ENCODE measurements at places on chromosomes 7 and 10.

- H3K27me3 ChIP-seq, result no peaks in the 10 kb centered on the region
- no peaks in the 10 kb centered on the region for H3K4me1 ChIP-seq
- no peak overlapping the region for H3K4me3 ChIP-seq
- no peak overlapping the region for H3K27ac ChIP-seq
- H3K36me3 ChIP-seq, result no peaks in the 10 kb centered on the region
- no peak for DNase-seq
These were observed 567.8 kb upstream of the NRG3 start for GRCh38 chr10:81306971-81307782.

GRCh38 chr10:6409971-6410643, 170.0 kb downstream of the PRKCQ start:
- H3K36me3 ChIP-seq, result no peaks in the 10 kb centered on the region
- no peak for DNase-seq
- H3K4me1 ChIP-seq, result peaks cover 6% of the 10 kb centered on the region
- H3K4me3 ChIP-seq, result no peak overlapping the region

DNA sequence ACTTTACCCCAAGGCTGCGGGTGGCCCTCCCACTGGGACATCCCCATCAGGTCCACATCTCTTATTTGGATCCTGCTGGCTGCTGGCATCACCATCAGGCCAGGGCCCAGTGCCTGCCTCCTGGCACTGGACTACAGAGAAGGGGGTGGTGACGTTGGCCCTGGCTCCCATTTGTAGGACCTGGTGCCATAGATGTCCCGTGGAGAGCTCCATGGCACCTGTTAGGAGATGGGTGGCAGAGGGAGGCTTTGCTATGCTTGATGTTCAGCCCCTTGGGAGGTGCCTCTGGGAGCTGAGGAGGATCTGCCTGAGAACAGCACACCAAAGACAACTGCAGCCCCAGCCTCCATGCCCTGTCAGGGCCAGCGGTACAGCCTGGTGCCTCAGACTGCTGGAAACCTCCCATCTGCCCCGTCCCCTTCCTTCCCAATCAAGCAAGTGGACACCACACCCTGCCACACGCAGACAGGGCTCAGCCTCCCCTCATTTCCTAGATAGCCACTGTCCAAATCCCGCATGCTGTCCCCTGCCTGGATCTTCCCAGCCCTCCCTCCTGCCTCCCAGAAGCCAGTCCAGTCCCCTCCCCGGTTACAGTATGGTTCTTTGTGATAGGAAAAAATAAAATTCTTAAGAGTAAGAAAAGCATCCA, 230.0 kb upstream of the GRB10 start:
- DNase-seq, result no peak
- H3K36me3 ChIP-seq, result no peaks in the 10 kb centered on the region
- H3K27ac ChIP-seq, result no peak overlapping the region
- no peaks in the 10 kb centered on the region for H3K4me1 ChIP-seq
- H3K4me3 ChIP-seq, result no peak overlapping the region

- H3K4me1 ChIP-seq, result peaks cover 17% of the 10 kb centered on the region
- H3K27ac ChIP-seq, result peak overlapping the region; percentile 72
- H3K27me3 ChIP-seq, result no peaks in the 10 kb centered on the region
- peak overlapping the region; percentile 99 for H3K4me3 ChIP-seq
- H3K36me3 ChIP-seq, result peaks cover 25% of the 10 kb centered on the region
- DNase-seq, result no peak
These were observed 942 bp downstream of the TRAPPC14 start for GRCh38 chr7:100157334-100158228.

All from thoracic aorta (tissue), 2 donors.